ENCODE measurements at places on chromosomes 1 and 21.

DNA sequence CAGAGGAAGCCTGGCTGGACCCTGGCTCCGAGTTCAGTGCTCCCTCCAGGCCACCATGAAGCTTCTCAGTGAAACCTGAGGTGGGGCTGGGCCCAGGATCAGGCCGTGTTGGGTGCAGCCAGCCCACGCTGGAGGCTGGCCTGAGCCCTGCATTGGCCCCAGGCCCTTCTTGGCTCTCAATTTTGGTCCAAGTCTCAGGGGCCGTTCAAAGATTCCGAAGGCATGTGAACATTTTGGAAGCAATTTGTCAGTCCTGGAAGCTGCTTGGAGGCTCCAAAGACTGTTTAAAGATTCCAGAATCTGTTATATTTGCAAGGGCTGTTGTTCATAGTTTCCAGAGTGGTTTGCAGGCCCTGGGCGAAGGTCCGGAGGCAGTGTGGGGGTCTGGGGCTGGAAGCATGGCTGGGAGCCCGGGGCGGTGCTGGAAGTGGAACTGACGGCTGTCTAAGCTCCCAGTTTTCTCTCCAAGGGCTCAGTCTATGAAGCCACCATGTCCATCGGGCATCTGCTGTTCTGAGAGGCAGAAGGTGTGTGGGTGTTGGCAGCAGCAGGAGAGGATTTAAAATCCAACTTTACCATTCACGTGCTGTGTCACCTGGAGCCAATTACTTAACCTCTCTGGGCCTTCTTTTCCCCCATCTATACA lies 104.9 kb downstream of the EPHB2 start:
- no peak for DNase-seq

DNA sequence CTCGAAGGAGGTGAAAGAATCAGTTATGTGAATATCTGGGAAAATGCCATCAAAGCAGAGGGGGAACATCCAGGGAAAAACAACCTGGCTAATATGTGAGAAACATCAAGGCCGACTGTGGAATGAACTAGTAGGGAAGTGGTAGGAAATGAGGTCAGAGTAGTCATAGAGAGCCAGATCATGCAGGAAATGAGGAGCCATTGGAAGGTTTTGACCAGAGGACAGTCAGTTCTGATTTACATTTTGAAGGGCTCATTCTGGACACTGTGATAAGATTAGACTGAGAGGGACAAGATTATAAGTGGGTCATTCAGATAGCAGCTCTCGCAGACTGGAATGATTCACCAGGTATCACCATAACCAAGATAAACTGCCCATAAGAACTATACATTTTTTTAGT lies 63.7 kb downstream of the SYT14 start:
- DNase-seq: no peak

GRCh38 chr21:17726047-17726829 lies 92.9 kb downstream of the C21orf91 start:
- DNase-seq: peak; percentile 20

DNA sequence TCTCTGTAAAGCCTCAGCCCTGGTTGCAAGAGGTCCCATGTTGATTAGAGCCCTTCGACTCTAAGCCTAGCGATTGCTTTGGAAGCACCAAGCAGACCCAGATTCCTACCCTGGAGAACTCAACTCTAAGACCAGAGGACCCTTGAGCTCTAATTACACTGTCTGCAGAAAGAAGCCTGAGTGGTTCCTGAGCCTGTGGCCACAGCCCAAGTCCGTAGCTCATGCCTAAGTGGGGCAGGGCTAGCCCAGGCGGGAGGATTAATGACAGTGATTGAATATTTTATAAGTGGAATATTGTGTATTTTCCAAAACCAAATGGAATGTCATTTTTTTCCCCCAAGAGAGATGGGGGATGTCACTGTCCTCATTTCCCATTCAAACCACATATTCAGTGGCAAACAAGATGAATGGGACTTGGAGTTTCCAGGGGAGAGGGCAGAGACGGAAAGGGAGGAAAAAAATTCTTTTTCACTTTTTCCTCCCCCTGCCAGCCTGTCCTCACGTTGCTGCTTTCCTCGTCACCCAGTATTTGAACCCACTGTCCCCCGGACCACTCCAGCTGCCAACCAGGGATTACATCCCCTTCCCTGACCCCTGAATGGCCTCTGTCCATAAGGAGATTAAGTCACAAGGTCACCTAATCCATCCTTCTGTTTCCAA lies 79.6 kb upstream of the CTTNBP2NL start:
- no peak for DNase-seq

DNA sequence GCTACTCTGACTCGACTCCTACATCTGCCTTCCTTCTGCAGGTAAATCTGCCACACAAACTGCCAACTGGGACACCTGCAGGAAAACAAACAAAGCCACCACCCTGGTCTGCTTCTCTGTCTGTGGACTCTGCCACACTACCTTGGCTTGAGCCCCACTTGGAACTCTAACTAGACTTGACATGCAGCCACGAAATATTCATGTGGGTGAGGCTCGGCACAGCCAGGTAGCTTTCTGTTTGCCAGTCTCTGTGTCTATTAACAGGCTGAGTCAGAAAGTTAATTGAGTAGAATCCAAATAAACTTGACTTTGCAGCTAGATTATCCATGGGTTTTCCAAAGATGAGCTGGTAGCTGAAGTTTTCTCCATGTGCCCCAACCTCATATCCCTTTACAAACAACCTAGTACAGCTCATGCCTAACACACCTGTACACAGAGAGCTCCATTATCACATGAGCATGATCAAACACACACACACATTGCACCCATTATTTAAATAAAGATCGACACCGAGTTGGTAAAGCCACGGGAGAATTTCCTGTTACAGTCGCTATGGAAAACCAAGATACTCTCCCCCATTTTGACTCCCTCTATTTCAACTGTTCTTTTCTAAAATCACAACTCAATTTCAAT lies 808 bp downstream of the C1orf116 start:
- DNase-seq: no peak

- DNase-seq: no peak
Observed at GRCh38 chr1:19441048-19441780, 44.1 kb downstream of the CAPZB start.

DNA sequence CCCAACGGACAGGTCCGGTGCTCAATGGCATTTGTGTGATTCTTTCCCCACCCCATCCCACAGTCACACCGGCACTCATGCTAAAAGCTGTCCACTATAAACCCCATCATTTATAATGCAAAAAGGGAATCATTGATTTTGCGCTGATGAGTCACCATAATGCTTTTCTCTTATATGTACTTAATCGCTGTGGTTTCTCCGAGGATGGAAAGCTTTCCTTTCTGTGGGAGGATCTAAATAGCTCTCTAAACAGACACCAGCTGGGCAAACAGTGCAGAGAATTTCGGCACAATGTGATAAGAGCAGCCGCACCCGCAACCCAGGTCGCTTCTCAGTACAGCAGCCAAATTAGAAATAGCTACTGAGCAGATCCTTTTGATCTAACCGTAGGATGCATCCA lies 85.6 kb downstream of the SETD4 start:
- DNase-seq: no peak

DNA sequence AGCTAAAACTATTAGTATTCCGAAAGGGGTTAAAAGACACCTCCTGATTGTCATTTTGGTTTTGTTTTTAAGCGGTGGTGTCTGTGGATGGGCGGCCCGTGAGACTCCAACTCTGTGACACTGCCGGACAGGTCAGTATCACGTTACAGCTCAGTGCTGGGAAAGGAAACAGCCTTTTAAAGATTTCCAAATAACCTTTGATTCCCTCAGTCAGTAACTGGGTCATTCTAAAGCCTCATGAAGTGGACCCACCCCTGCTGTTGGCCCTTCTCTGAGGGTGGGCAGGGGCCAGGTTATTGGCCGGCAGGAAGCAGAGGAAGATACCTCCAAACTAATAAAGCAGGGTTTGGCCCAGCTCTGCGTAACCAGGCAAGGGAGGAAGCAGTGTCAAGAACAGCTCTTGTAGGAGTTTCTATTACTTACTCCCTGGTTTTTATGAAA lies 2.3 kb downstream of the RHOU start:
- DNase-seq: no peak

DNA sequence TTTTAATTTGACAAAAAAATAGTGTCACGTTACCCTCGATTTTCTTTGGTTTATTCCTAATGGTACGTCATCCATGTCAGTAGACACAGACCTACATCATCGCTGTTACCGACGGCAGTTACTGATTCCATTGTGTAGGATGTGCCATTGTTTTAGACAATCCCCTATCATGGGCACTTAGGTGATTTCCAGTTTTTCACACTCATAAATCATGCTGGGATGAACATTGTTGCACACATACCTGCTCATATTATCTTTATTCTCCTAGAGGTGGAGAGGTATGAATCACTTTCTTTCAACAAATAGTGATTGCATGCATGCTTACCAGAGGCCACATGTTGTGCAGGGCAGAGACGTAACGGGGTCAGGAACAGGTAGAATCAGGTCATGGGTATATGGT lies 79.7 kb upstream of the EFHD2 start:
- DNase-seq: no peak

- DNase-seq: no peak
Observed at GRCh38 chr1:50970509-50970887, 453 bp downstream of the CDKN2C start.

DNA sequence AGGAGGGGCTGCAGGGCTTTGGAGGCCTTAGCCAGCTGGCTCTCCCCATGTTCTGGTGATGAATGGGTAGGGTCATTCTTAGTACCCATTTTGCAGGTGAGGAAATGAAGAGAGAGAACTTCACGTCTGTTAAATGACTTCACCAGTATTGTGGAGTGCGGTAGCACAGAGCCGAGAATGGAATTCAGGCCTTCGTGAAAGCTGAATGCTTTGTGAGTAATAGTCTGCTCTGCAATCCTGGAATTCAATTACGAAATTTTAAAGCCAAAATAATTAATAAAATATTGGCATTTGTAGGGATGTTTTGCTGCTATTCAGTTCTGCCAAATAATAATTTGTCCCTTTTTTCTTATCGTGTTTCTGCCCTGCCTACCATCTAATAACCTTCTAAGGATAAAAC lies 197.7 kb downstream of the GREM2 start:
- DNase-seq: no peak

DNA sequence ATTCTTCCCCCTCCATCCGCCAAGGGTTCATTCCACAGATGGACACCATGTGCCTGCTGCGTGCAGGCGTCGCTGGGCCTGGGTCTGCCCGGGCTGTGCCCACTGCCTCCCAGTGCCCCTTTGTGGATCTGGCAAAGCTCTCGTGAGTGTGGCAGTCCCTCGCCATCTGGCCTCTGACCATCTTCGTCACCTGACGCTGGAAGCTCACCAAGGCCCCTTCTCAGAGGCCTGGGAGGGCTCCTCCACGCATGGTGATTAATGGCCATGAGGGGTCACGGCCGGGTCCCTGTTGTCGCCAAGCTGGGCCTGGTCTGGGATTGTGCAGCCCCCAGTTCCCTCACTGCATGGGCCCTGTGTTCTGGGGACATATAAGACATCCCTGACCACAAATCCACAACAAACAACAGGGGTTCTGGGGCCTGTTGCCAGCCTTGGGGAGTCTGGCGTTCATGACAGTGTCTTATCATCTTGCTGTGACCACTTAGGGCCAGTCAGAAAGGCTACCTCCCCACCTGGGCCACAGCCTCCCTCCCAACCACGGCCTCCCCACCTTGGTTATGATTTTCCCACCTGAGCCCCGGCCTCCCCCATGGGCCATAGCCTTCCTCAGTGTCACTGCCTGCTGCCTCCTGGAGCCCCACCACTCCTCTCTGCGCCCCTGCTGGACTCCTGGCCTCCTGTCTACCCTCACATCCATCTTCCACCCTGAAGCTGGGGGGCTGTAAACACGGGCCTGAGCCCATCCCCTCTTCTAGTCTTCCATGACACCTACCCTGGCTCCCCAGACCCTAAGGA lies 27.9 kb downstream of the SLC45A1 start:
- DNase-seq: no peak

GRCh38 chr1:41850029-41850428 lies 68.7 kb downstream of the HIVEP3 start:
- no peak for DNase-seq

GRCh38 chr1:203702130-203702577 lies 62.8 kb upstream of the LAX1 start:
- peak; percentile 30 for DNase-seq

GRCh38 chr1:118933051-118933781 lies 54.9 kb downstream of the TBX15 start:
- DNase-seq: no peak

- DNase-seq: no peak
Observed at GRCh38 chr21:37783016-37783415, 133.2 kb downstream of the KCNJ6 start.

- DNase-seq: no peak
Observed at GRCh38 chr1:53090227-53091147, 28.5 kb downstream of the PODN start.

DNA sequence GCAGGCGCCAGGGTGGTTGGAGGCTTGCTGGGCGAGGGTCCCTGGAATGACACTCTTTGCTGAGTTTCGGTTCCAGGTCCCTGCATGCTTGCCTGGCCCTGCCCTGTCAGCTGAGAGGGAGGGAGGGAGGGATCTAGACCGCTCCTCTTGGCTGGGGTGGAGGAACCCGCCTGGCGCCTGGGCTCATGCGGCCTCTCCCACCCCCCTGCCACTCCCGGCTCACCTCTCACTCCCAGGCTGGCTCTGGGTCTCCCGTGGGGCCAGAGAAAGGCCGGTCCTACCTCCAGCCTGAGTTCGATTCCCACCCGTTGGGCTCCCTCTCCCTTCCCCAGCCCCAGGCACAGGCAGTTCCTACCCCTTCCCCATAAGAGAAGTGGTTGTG lies 19.0 kb upstream of the IFNLR1 start:
- DNase-seq: no peak

DNA sequence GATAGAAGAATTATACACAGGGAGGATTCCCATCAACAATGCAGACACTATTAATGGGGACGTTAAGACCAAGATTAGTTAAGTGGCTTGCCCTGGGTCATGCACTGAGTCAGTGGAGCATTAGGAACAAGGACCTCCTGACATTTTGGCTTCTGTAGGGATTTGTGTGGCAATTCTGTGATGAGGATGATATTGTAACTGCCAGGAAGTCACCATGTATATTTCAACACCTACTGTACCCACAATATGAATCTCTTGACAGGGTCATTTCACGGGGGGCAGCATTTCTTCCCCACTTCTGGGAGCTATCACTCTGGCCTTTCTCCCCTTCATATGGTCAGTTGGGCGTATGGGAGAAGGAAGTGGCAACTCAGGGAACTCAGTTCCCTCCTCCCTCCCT lies 134.9 kb downstream of the RUNX1 start:
- DNase-seq: no peak

DNA sequence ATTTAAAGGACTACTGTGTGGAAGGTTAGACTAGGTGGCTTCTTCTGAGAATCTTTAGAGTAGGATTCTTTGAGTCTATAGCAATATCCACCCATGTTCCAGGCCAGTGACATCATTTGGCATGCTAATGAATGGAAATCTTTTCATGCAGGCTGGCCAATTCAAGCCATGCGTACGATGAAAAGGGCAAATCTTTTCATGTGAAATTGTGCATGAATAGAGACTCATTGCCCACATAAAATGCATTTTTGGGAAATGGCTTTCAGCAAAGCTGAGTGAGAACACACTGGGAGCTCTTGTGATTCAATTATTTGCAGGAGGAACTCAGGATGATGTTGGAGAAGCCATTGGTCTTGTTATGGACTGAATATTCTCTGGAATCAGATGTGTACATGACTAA lies 324.9 kb upstream of the DAB1 start:
- no peak for DNase-seq

GRCh38 chr1:201295346-201295745 lies 12.0 kb downstream of the PKP1 start:
- DNase-seq: no peak

- DNase-seq: no peak
Observed at GRCh38 chr21:14863745-14864210, 201.0 kb downstream of the NRIP1 start.

Measured in H54 (cell line).